ENCODE measurements at places on chromosomes 7 and 10.

DNA sequence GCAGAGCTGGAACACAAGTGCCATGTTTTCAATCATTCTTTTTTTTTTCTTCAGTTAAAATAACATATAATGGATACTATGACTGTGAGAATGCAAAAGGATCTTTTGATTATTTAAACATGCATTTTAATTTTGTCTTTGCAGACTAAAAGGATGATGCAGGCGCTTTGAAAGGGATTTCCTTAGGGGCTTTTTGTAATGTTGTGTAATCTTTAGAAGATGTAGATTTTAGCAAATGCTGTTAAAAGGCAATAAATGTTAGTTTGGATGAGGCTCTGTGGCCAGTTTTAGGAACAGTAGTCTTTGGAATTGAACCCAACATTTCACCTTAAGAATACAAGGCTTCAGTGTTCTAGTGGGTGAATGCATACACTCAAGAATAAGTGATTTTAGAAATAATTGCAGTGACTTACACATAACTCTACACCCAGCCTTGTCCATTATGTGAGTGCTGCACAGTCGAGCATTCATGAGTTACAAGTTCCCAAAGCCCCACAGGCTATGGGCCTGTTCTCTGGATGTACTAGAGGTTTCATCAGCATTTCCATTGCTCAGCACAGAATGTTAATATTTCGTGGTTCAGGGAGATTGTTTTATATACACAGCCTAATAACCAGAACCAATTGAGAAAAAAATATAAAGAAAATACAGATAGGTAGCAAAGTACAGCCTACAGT is 11.6 kb downstream of the PAPSS2 start:
- DNase-seq = no peak

DNA sequence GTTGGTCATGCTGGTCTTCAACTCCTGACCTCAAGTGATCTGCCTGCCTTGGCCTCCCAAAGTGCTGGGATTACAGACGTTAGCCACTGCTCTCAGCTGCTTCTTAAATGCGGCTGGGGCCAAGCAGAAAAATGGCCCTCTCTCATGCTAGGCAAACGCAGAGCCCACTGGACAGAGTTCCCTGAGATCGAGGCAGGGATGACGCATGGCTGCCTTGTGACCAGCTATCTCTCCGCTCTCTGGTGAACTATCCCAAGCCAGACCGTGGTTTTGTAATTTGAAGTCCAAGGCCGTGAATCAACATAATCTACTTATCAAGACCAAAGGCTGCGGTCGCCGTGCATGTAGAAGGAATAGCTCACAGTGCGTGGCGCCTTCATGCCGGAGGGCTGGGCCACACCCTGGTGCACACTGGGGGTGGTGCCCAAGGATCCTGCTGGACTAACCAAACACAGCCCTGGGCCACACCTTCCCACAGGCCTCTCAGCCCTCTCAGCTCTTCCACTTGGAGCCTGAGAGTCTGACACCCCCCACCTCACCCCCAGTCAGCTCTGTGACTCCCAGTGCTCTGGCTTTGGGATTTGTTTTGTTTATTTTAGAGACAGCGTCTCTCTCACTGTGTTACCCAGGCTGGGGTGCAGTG is 88.1 kb upstream of the CUX1 start:
- peak; percentile 80 for DNase-seq

DNA sequence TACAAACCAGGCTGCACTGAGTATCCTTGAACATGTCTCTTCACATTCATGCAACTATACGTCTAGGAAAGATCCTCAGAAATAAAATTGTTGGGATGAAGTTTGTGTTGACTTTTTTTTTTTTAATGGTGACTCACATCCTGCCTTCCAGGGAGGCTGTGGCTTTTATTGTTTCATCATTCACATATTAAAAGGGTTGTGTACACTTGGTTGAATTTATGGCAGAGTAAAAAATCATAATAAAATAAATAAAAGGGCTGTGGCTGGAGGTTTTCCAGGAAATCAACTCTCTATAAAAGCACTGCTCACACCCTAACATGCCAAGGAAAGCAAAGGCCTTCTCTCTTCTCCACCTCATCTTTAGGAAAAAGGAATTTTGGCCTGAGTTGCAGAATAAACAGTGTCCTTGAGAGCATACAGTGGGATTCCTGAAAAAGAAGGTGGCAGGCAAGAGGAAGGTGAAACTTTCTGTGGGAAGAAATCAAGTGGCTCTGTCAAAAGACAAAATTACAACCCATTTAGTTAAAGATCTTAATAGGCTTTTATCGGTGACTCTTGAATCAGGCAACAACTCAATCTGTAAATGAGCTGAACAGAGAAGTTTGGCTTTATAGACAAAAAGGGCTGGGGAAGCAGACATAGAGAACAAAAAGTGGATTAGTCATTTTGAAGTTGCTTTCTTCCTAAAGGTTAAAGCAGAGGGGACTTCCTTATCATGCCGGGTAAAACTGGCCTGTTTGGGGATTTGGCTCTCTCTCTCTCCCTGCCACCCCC is 41.6 kb upstream of the FHIP2A start:
- DNase-seq = peak; percentile 3

GRCh38 chr7:129829737-129830631 is 122.8 kb downstream of the UBE2H start:
- peak; percentile 62 for DNase-seq

- DNase-seq = no peak
These were observed 230.6 kb downstream of the PLXNA4 start for GRCh38 chr7:132345543-132346129.

DNA sequence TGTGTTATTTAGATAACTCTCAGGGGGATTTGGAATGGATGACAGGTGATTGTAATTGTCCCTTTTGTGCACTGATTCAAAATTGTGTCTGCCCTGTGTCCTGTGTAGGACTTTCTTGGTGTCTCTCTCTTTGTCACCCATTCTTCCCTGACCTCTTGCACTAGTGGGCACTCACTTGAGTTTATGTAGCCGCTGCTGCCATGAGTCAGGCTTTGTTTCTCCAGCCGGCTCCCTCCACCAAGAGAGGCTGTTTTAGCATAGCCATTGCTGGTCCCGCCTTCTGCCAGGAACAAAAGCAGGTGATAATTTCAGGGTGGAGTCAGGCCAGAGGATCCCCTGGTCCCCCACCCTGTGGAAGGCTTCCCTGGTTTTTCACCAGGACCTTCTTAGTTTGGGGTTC is 8.4 kb downstream of the COL17A1 start:
- no peak for DNase-seq

DNA sequence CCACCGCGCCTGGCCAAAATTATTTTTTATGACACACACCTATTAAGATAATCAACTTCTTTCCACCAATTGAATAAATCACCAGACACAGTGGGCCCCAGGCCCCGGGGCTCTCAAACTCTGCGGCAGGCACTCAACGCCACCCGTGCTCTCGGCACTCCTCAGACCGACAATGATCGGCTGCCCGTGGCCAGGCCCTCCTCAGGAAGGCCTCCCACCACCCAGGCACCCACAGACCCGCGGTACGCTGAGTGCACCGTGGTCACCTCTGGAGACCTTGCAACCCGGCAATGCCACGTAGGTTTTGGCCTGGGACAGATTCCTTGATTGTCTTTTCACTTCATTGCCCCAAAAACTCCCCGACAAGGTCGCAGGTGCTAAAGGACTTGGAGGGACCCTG is 6.9 kb downstream of the RADIL start:
- DNase-seq = no peak

GRCh38 chr10:35789996-35790395 is 147.9 kb upstream of the FZD8 start:
- no peak for DNase-seq
